ENCODE measurements at places on chromosomes 4 and X.

- DNase-seq, result no peak
These were observed 19.8 kb upstream of the XKRX start for GRCh38 chrX:100948557-100948956.

DNA sequence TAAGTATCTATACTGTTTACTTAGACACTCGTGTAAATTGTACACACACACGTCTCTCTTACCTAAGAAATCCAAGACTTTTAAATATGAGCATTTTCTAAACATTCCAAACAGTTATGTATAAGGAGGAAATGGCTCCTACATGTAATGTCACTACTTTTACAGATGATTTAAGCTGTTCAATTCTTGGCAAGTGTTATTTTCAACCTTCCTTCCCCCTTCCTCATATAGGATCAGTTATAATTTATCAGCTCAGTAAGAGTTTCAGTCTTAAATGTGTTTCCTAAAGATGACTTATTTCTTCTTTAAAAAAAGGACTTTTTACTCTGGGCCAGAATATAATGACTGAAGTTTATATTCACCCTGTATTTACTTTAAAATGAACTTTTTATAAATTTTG, 601.1 kb downstream of the ANKRD50 start:
- DNase-seq, result peak; percentile 27

GRCh38 chr4:98528882-98529281, 129.5 kb downstream of the TSPAN5 start:
- no peak for DNase-seq

- no peak for DNase-seq
These were observed 47.8 kb downstream of the CASP6 start for GRCh38 chr4:109655396-109655795.

- no peak for DNase-seq
These were observed 423.5 kb upstream of the CTSO start for GRCh38 chr4:156377036-156377710.

DNA sequence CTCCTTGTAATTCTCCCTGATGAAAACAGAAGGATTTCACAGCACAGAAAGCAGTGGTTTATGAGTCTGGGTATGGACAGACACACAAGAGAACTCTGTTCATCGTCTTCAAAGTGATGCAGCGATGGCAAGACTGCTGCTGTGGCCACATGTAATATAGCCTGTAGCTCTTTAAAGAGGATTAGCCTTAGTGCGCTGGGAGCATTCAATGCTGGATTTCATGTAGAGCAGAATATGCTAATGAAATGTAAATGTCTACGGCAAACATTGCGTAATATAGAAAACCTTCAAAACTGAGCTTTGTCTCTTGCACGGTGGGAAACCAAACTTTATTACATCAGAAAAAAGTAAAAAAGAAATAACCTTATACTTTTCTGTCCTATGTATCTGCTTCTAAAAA, 42.9 kb downstream of the ALPK1 start:
- DNase-seq, result no peak

DNA sequence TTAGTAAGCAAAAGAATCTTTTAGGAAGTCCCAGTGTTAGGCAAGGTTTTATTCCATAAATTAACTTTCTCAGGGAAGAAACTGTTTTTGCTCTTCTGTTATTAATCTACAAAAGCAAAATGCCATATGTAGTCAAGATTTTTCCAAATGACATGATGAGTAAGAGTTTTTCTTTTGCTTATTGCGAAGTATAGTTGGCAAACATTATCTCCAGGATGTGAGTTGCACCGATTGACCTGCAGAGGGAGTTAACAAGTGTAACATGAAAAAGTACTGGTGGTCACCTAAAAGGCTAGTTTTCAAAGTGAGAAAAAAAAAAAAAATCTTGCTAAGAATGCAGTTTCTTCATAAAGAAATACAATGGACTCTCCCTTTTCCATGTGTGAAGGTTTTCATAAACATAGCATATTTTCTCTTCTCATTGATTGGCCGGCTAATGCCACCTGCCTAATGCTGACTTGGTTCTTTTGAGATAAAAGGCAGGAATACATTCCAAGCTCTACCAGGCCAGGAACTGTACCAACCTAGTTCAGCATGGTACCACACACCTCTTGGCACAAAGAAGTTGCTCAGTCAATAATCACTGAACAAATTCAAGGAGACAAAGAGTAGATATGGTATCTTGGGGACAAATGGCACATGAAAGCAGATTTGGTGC, 100.2 kb downstream of the LNX1 start:
- peak; percentile 14 for DNase-seq

- DNase-seq, result no peak
These were observed 2.5 kb downstream of the MYL5 start for GRCh38 chr4:676871-677235.

- no peak for DNase-seq
These were observed 19.2 kb upstream of the SLC6A14 start for GRCh38 chrX:116417214-116417613.

DNA sequence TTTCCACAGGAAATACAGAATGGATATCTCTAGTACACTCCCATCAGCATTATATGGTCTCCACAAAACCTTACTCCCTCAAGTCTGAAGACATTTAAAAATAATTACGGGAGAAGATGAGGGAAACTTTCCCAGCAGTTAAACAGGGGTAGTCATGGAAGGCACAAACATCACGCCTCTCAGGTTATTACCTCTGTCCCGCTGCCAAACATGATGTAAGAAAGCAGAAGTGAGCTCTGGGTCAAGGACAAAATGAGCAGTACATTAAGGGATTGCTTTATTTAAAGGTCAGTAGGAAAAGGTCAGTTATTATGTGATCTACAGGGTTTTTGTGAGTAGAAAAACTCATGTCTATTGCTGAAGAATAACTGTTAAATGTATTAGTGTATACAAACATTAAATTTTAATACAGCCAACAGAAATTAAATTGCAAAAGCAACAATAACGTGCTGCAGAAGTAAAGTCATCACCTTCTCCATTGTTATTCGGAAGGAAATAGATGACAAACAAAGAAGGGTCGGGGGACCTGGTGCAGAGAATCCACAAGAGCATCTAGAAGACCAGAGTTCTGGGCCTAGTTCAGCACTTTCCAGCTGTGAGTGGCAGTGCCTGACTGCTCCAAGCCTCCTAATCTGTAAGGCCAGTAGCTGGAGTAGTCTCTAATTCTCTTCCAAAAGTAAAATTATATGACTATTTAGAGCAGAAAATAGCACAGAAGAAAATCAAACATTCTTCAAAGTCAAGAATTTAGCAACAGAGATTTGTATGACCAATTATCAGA, 171.2 kb downstream of the PPP3CA start:
- no peak for DNase-seq

DNA sequence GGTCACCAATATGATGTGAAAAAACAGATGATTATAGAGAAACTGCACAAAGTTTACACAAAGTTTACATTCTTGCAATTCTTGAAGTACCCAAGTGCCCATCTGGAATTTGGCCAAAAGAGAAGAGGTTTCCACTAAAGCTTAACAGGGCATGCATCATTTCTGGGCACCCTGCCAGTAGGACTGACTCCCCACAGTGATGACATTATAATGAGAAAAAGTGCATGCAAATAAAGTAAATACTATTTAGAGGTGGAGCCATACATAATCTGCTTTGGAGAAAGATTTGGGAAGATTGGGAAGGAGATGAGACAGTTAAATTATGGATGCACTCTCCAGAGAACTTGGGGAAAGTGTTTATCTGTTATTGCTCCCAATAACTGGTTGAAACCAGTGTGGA, 93.7 kb upstream of the TRPC3 start:
- peak; percentile 77 for DNase-seq

- DNase-seq, result no peak
These were observed 339.0 kb upstream of the DDX53 start for GRCh38 chrX:22660756-22661155.

- no peak for DNase-seq
These were observed 556.8 kb downstream of the GABRG1 start for GRCh38 chr4:45566896-45567603.

All from hematopoietic multipotent progenitor cell (in vitro differentiated cells).